ENCODE measurements at places on chromosomes 4 and X. TPM values are rescaled to one million over a fixed set of nuclear protein-coding genes. Genes with fewer than 3 reads are reported as not detected.

The SNCA gene
- 0.32 TPM for total RNA-seq

The MMRN1 gene
- 0.13 TPM for total RNA-seq

The ASB5 gene
- total RNA-seq = 0.26 TPM

The HSFX3 gene
- total RNA-seq = not detected

The MTM1 gene
- total RNA-seq = 12.8 TPM

The F8A1 gene
- total RNA-seq = 4.2 TPM

The FRG2 gene
- total RNA-seq = not detected

The CXCR3 gene
- total RNA-seq = not detected

The IL3RA gene
- 0.76 TPM for total RNA-seq

The NXF2 gene
- total RNA-seq = not detected

The RAI2 gene
- total RNA-seq = 3.1 TPM

Measured in articular chondrocyte of knee joint (primary cell).